ENCODE measurements at places on chromosomes 16 and 17.
A peak's percentile ranks its signal among the peaks of the same experiment; 100 is the strongest.

DNA sequence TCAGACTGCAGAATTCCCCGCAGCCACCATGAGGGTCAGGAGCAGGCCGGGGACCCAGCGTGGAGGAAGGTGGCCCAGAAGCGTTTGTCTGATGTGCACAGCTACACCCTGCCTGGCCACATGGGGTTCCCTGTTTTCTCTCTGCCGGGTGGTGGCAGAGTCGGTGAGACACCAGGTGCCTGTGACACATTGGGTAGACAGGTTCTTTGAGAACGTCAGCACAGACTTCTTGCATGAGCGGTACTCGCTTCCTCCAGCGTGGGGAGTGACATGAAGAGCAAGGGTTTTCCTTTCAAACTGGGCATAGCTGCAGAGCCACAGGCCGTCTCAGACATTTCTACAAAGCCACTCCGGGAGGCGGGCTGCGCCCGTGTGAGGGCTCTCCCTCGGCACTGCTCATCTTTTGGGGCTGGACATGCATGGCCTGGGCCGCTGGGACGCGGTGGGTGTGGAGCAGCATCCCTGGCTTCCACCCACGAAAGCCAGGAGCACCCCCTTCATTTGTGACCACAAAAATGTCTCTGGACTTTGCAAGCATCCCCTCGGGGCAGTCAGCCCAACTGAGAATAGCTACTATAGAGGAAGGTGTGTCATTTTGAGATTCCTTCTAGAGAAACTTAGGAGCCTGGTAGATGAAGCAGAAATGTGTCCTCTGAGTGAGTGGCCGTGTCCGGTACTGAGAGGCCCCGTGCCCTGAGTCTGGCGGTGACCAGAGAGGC lies 26.0 kb downstream of the NME3 start:
- DNase-seq = no peak

DNA sequence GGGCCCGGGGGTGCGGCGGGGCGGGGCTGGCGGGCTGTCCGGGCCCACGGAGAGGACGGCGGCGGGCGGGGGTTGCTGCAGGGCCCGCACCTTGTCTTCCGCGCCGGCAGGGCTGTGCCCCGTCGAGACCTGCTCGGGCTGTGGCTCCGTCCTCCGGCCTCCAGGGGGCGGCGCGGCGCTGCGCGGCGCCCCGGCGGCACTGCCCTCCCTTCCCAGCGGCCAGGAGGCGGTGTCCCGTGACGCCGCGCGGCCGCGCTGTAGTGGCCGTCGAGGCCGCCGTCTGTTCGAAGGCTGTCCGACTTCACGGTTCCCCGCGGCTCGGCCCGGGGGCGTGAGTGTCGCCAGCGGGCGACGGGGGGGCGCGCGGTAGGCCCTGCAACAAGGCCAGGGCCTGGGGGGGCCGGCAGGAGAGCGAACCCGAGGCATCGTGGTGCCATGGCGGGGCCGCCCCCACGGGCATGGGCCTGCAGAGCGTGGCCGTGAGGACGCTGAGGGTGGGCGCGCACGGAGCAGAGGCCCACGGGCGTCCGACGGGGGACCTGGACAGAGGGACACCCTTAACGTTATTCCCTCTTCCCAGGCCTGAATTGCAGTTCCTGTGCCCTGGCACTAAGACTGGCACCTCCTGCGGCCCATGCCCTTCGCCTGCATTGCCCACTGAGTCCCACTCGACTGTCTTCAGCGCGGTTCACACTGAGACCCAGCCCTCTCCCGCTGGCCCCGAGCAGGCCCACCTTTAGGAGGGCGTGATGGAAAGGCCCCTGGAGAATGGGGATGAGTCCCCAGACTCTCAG lies at the start of gene PLEKHG4:
TSS of gene PLEKHG4 (plus strand) at position 237 of the 794 bp plus-strand sequence. CDS start at position 750, 513 bp downstream.
- DNase-seq = peak; percentile 70

DNA sequence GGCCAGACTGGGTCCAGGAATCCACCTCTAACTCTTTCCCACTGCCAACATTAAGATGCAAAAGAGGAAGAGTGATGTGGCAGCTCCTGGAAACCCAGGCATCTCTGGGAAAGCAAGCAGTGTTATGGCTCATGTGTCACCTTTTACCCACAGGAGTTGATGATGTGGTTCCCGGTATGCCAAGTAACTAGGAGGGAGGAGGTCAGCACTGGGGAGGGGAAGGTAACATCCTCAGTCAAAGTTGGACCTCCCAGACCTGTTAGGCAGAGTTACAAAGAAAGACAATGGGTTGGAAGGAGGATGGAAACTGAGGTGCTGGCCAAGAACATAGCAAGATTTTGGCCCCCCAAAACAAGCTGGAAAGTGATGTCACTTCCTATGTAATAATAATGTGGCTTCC lies 11.4 kb downstream of the KRABD2 start:
- no peak for DNase-seq

DNA sequence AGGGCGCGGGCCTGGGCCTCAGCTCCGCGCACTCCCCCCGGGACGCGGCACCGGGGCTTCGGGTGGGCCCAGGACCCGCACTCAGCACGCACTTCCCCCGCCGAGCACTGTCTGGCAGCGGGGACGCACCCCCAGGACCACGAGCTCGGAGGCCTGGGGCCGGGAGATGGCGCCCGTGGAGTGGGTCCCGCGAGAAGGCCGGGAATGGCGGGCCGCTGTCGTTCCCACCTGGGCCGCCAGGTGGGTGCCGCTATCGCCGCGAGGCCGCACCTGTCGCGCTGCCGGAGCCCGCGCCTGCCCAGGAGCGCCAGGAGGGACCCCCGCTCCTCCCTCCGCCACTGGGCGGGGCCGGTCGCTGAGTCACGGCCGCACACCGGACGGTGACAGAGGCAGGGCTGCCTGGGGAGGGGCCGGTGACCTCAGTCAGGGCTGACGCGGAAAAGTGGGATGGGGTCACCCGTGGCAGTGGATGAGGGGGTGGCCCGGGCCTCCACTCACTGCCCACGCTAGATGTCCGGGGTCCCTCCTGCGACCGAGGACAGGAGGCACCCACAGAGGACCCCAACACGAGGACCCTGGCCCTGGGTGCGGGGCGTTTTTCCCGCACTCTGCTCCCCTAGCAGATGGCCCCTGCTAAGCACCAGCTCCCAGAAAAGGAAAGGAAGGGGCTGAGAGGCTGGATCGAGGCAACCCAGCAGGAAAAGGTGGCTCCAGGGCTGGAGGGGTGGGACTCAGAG lies 6.9 kb upstream of the ACTG1 start:
- peak; percentile 79 for DNase-seq

GRCh38 chr17:42362245-42362961 lies 25.8 kb downstream of the STAT3 start:
- peak; percentile 92 for DNase-seq

DNA sequence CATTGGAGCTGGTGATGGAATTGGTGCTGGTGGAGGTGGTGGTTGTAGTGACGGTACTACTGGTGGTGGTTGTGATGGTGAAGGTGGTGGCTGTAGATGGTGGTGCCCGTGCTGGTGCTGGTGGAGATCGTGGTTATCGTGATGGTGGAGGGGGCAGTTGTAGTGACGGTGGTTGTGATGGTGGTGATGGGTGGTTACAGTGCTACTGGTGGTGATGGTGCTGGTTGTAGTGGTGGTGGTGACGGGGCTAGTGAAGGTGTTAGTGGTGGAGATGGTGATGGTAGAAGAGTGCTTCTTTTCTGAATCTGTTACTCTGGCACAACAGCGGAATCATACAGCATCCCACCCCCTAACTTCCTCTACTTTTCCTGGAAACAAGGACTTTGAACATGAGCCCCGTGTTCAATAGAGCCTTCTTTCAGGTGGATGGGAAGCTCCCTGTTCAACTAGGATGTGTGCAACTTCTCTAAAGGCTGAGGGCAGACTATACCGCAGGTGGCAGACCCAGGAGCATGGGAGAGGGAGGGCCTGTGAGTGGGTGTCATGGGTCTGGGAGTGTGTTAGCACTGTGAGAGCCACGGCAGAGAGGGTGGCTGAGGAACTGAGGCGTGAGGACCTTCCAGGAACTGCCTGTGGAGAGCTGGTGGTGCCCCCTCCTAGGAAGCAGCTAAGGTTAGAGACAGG lies 8.2 kb downstream of the TBX21 start:
- no peak for DNase-seq

GRCh38 chr17:49645654-49646053 lies 32.2 kb downstream of the SPOP start:
- DNase-seq = no peak

- DNase-seq = peak; percentile 90
These were observed 11.3 kb downstream of the CA5A start for GRCh38 chr16:87924811-87925670.

GRCh38 chr16:3640207-3640606 lies 14.3 kb upstream of the DNASE1 start:
- no peak for DNase-seq

- no peak for DNase-seq
These were observed 93.5 kb downstream of the WWP2 start for GRCh38 chr16:69855592-69855991.

GRCh38 chr16:25092441-25092840 lies 19.1 kb upstream of the LCMT1 start:
- no peak for DNase-seq

DNA sequence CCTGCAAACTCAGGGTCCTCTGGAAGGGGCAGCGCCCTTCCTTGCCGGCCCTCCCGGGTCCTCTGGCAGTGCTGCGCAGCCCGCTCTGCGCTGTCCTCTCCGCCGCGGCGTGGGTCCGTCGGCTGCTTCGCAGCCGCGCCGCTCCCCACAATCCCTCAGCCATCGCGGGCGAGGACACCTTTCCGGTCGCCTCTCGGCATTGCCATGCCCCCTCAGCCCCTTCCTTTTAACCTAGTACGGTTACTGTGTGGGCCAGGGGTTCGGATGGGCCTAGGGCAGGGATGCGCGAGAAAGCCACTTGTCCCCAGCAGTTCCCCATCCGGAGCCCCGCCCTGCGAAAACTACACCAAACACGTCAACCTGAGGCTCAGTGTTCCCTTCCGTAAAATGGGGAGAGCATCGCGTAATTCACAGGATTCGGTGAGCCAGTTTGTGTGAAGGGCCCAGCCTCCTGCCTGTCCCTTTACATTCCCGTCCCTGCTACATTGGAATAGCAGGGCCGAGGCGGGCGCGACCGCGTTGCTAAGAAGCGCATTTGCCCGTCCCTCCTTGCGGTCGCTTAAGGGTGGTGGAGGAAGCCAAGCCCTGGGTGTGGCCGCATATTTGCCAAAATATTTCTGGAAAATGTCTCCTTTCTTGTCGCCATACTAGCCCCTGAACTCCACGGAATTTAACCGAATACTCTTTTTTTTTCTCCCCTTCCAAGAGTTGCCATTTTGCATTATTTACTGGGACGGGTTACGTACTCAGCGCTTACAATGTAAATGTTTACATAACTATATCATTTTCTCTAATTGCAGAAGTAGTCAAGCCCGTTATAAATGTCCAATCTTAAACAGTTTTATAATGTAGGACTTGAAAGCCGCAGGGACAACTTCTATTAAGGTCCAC lies 13.2 kb downstream of the COPZ2 start:
- DNase-seq = no peak

GRCh38 chr16:2159175-2159838 lies 3.7 kb downstream of the TRAF7 start:
- DNase-seq = no peak

DNA sequence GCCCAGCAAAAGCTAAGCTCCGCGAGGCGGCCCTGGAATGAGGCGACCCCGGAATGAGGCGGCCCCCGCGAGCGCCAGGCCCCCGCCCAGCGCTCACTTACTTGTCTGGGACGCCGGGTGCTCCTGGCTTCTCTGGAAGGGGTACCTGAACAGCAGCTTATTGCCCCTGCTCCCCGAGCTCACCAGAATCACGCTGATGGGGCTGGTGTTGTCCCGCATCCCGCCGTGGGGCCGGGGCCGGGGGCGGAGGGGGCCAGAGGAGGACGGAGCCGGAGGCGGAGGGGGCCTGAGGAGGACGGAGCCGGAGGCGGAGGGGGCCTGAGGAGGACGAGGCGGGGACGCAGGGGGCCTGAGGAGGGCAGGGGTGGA lies 440 bp downstream of the NPRL3 start:
- DNase-seq = no peak

DNA sequence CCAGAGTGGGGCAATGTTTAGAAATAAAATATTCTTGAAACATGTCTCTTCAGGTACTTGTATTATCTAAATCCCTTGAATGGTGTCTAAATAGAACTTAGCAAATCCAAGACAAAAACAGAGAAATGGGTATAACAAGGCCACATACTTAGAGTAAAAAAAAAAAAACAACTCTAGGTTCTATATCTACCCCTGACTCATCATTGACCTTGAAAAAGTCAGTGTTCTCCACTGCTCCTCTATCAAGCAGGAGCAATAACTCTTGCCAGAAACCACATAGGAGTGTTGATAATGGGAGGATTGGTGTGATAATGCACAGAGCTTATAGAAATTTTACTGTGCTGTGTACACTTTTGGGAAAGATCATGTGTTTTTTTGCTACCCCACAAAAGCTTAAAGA lies 296.6 kb upstream of the PMFBP1 start:
- DNase-seq = no peak

GRCh38 chr16:57045694-57046381 lies 46.5 kb upstream of the CPNE2 start:
- DNase-seq = peak; percentile 12

DNA sequence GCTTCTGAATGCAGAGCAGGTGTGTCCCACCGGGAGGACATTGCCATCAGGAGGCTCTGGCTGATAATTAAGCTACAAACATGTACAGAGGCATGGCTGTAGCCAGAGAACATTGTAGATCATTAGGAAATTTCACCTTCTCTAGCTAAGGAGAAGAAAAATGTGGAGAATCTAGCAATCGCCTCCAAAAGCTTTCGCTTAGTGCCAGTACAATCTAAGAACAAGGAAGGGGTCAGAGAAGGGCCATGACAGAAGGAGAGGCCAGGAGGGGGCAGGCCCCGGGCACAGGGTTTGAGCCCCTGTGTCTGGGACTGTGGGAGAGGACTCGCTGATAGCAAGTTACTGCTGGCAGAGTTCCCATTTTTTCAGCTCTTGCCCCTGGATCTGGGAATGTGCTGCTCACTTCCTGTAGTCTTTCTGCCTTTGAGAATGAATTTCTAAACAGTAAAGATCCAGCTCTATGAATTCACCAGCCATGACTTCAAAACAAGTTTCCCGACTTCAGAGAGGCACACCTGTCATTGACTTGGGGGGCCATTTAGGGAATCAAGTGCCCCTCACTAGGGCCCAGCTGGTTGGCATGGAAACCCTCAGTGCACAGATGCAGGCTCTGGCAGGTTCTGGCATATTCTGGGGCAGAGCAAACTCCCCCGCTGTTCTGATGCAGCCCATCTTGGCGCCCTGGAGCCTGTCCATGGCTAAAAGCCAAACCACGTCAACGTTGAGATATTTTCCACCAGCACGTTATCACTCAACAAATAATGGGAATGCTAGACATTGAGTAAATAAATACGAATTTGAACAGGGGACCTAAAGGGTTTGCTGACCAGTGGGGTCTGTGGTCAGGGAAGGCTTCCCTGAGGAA lies 59.5 kb upstream of the CACNG4 start:
- peak; percentile 77 for DNase-seq

- no peak for DNase-seq
These were observed 596.3 kb upstream of the CA10 start for GRCh38 chr17:52754838-52755237.

DNA sequence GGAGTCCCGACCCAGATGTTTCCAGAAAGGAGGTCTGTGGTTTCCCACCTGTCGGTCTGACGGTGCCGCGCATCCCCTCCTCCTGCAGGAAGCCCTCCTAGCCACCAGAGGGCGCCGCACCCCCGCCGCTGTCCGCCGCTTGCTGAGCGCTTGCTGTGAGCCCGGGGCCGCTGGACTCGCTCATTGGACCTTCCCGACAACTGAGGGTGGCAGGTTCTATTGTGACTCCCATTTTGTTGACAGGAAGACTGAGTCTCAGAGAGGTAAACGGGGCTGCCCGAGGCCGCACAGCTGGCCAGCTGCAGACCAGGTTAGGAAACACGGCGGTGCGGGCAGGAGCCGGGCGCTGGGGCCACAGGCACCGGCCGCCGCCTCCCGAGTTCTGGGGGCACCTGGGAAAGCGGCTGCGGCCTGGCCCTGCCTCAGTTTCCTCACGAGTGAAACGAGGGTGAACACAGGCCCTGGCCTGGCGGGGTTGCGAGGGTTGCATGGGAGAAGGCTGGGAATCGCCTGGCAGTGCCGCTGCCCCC lies 191.1 kb upstream of the CIBAR2 start:
- DNase-seq = no peak

Measured in NCI-H510A treated with DMSO at 0.1 percent for 48 hours (cell line).